ENCODE measurements at places on chromosomes 7 and 10.

- no peak for DNase-seq
These were observed 249.1 kb upstream of the PITRM1 start for GRCh38 chr10:3421537-3422257.

GRCh38 chr7:42128703-42129102, 108.3 kb downstream of the GLI3 start:
- DNase-seq, result no peak

- DNase-seq, result no peak
These were observed 91.0 kb downstream of the CUBN start for GRCh38 chr10:17038627-17039026.

DNA sequence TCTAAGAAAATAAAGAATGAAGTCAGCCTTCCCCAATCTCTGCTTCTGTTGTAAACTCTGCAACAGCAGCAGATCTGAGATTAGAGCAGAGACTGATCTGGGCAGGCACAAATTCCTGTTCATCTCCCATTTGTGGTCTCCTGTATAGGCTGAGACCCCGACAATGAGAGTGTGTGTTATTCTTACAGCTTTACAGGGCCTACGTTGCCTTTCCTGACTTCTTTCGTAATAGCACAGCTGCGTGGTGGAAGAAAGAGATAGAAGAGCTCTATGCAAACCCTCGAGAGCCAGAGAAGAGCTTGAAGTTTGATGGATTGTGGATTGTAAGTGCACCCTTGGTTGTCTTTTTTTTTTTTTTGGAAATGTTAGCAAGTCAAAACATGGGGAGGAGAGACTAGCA, 72.1 kb downstream of the PRSS58 start:
- no peak for DNase-seq

DNA sequence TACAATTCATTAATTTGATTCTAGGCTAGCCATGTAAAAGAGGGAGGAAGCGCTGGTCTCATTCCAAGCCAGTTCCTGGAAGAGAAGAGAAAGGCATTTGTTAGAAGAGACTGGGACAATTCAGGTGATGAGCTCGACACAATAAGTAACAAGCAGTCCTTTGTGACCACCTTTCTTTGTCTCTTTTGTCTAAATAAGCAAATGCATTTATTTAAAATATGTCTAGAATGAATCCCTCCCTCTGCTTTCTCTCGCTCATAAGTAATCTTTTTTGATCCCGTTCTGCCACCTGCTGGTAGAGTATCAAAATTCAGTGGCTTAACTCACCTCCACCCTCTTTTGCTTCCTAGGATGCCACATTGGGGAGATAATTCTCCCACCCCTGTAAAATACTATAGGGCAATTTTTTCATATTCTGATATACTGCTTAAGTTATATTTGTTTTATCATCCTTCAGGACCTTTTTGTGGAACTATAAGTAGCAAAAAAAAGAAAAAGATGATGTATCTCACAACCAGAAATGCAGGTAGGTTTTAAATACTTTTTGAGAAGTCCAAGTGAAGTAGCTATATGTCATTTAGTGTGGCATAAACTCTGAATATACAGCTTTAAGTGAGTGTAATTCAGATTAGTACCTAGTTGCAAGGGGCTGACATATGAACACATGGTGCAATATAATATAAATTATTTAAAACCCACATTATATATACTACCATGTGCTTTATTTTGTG, 91.5 kb downstream of the GSDME start:
- DNase-seq, result peak; percentile 41

DNA sequence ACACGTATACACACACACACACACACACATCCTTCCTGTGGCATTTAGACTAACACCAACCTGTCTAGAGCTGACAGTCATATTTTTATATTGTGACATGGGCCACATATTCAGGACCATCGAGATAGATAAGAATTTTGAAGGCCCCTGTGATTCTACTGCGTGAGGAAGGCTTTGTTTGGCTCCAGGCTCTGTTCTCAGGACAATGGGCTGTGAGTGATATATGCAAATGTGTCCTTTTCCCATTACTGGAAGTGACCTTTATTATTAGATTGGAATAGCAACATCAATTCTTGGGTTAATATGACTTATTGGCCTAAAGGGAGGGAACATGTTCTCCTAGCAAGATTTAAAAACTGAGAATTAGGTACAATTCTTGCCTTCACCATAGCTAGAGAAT, 156.1 kb downstream of the SPAG6 start:
- no peak for DNase-seq

DNA sequence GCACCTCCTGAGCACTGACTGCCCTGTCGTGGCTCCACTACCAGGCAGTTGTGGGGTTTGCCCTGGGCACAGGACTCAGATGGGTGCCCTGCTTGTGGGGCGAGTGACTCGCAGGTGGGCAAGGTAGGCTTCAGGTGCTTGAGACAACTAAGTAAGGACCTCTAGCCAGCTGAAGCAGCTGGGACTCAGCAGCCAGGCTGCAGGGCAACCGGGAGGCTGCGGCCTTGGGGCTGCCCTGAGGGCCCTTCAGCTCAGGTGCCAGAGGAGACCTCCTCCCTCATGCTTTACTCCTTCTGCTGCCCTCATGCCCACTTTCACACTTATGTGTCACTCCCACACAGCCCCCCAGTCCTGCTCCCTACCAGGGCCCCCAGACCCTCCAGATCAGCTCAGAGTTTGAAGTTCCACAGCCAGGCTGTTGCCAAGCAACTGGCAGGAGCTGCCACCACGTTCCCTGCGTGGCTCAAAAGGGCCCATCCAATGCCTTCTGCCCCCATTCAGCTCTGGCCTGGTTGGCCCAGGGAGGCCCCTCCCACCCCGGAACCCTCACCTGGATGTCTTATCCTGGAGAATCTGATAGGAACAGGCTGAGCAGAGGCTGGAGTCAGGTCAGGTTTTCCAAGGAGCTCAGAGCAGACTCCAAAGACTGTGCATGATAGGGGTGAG, 10.0 kb downstream of the TLX1 start:
- DNase-seq, result no peak

DNA sequence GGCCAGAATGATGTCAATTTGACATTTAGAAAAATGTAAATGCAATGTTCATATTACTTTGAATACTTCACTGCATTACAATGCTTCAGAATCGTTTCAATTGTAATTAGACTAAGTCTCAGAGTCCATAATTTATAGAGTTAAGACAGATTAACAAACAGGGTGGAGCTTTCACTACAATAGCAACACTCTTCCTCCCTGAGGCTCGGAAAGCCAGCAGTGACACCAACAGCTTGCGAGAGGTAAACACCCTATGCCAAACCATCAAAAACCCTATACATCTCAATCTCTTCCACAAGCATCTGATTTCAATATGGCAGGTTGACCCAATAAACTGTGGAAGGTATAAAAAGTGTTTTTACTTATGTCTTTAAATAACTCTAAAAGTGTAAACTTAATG, 72.2 kb downstream of the DOCK4 start:
- DNase-seq, result no peak

- DNase-seq, result no peak
These were observed 121.9 kb upstream of the AKR1E2 start for GRCh38 chr10:4704034-4704545.

- DNase-seq, result no peak
These were observed 31.6 kb downstream of the MINDY4 start for GRCh38 chr7:30802812-30803211.

DNA sequence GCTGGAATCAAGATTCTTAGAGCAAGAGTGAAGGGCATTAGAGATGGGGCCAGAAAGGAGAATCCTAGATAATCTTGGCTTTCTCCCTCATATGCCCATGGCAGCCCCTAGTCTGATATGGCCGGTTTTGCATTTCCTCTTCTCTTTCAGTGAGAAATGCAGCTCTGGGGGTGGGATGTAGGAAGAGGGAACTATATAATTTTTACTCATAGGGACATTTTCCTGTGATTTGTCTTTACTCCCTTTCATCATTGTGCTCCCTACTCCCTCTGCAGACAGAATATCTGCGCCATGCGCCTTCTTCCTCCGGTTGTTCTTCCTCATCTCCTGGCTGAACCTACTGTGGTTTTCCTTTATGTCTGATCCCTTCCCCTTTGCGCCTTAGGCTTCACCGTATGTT, 16.8 kb upstream of the CHCHD1 start:
- no peak for DNase-seq

DNA sequence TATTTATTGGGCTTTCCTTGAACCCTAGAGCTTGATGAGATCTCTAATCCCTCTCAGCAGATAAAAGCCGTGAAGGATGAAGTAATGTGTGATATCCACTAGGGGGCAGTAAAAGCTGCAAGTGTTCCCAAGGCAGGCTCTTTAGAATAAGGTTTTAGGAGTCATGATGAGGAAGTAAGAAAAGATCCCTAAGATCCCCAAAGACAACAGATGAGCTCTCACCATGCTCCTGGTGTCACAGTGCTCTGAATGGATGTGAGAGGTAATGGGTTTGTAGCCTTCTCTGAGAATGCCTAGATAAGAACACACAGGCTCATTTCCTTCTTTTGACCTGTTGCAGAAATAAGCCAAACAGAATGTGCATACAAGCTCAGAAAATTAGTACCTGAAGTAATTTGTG, 70.4 kb upstream of the ITPRID1 start:
- no peak for DNase-seq

- no peak for DNase-seq
These were observed 53.8 kb downstream of the KCTD7 start for GRCh38 chr7:66682350-66683093.

DNA sequence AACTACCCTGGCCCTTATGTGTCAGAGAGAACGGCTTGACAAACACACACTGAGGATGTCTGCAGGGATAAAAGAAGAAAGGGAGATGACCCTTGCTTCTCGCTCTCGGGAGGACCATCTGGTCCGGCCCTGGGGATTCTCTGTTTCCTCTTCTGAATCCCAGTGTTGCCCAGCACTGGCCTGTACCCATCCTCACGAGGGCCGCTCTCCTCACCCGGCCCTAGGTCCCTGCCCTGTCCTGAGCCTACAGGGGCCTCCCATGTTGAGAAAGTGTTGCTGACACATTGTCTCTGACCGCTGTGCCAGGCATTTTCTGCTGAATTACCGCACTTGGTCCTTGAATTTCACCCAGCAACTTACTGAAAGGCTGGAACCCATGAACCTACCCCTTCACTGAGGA, 171.9 kb upstream of the LANCL2 start:
- no peak for DNase-seq

DNA sequence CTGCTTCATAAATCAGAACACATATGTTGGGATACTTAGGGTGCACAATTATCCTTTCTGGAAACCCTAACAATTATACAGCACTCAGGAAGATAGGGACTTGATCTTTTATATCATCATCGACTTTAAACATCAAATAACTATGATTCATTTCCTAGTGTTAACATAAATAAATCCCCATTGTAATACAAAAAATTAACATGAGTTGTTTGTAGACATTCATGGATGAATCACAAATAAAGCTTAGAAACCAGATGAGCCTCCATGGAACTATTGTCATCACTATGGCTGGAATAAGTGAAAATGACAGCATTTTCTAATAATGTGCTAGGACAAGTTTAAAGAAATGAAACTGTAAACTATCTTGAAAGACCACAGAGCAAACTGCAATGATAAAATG, 821.7 kb downstream of the GATA3 start:
- no peak for DNase-seq

GRCh38 chr10:43211030-43211429, 55.8 kb downstream of the RASGEF1A start:
- DNase-seq, result no peak

DNA sequence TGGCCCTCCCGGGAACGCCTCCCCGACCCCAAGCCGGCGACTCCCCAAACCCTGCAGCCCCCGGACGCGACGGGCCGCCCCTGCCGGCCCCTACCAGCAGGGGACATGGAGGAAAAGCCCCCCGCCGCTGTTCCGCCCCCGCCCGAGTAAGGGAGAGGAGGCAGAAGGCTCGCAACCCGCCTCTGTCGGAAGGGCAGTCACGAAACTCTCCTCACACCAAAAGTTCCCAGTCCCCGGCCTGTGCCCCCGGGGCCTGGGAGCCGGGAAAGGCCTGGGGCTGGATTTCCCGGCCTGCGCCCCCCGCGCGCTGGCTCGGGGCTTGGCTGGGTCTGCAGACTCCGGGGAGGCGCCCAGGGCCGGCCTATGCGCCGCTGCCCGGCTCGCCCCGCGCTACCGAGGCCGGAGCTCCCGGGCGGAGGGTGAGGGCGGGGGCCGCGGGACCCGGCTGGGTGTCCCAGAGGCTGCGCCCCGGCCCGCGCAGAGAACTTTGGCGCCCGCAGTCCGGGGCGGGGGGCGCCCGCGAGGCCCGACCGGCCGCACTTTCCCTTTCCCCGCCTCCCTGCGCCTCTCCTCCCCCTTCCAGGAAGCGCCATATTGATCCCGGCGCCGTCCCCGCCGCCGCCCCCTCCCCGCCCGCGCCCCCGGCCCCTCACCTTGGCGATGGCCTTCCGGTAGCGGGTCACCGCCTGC, 728 bp downstream of the PARD3 start:
- DNase-seq, result no peak

DNA sequence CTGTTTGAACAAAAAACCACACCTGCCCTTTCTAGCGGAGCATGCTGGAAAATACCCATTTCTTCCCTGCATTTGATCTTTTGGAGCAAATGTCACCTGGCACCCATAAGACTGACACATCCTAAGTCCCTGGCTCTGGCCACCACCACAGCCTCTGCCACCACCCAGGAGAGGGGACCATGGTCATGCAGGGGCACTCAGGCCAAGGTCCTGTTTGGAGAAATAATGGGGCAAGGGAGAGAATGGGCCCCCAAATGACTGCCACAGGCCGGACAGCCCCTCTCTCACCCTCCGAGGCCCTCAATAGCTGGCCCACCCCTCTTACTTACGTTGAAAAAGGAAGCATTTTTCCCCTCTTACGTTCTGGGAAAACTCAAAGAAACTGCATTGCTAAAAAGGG, 35.4 kb downstream of the RGS10 start:
- DNase-seq, result no peak

DNA sequence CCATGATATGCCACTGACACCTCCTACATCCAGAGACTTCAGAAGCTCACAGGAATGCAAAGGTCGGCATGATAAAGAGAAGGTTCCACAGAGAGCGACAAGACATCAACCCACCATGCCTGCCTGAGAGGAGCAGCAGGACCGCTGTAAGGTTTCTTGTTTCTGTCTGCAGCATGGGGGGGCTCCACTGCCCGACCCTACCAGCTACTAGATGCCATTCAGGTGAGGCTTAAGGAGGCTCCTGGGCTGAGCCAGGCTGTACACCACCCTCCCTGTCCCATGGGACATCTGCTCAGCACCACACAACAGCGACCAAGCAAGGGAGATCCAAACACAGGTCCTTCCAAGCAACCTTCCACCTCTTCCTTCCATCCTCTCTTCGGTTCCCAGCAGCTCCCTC, 234.6 kb downstream of the TNS3 start:
- no peak for DNase-seq

DNA sequence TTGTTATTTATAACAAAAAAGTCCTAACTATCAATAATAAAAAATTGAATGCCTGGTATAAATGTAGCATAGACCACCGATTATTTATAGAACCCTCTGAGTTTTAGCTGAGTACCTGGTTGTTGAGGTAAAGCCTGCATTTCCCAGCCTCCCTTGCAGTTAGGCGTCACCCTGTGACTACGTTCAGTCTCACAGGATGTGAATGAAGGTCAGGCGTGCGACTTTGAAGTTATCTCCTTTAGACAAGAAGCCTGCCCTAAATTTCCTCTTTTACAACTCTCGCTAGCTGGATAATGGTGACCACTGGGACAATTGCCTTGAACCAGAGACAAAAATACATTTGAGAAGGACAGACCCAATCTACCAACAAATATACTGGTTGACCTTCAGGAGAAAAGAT, 67.5 kb upstream of the TES start:
- DNase-seq, result no peak

- no peak for DNase-seq
These were observed at the start of gene KCND2 for GRCh38 chr7:120272701-120273475. TSS of gene KCND2 (plus strand) at chr7:120273175.

- DNase-seq, result no peak
These were observed 173.0 kb downstream of the ARHGAP21 start for GRCh38 chr10:24550680-24551079.

GRCh38 chr7:119925581-119926289, 347.2 kb upstream of the KCND2 start:
- DNase-seq, result no peak
